ENCODE measurements at places on chromosomes 1 and 21.

GRCh38 chr1:1846386-1846918 lies 44.4 kb downstream of the GNB1 start:
- no peak for DNase-seq

GRCh38 chr1:116544588-116545358 lies 26.1 kb downstream of the CD58 start:
- DNase-seq: no peak

GRCh38 chr1:65668368-65668767 lies 124.3 kb upstream of the PDE4B start:
- no peak for DNase-seq

- no peak for DNase-seq
Observed at GRCh38 chr1:153025797-153026196, 5.2 kb upstream of the SPRR1B start.

GRCh38 chr1:198679535-198680173 lies 40.8 kb downstream of the PTPRC start:
- DNase-seq: no peak

- no peak for DNase-seq
Observed at GRCh38 chr1:76317299-76317900, 242.9 kb downstream of the ST6GALNAC3 start.
